Glomerular endothelial cell (primary cell): ENCODE measurements at places on chromosomes 11 and 22. TPM values are rescaled to one million over a fixed set of nuclear protein-coding genes. Genes with fewer than 3 reads are reported as not detected.

TRIM48 gene
- total RNA-seq = not detected in 2 replicates

OR2D3 gene
- not detected in 2 replicates for total RNA-seq

MRPL40 gene
- total RNA-seq = 23.8 and 44.7 TPM in 2 replicates

TREH gene
- total RNA-seq = not detected in 2 replicates

LMO1 gene
- total RNA-seq = 0.76 TPM in 1 of 2 replicates, not detected in the other

NUDT8 gene
- total RNA-seq = 7.4 and 10.1 TPM in 2 replicates

GRCh38 chr11:86152006-86152862, 83.3 kb upstream of the PICALM start:
- no peak for DNase-seq

GRCh38 chr22:38981992-38982927, at the start of gene APOBEC3B:
APOBEC3B (plus strand) TSS chr22:38982347; CDS start chr22:38982454, 107 bp downstream.
- DNase-seq = peak; percentile 39

GRCh38 chr22:46581538-46582244, 38.5 kb upstream of the GRAMD4 start:
- DNase-seq = no peak

GRCh38 chr11:3904228-3904627, 48.8 kb downstream of the STIM1 start:
- DNase-seq = no peak

GRCh38 chr22:42077486-42078125, 1.9 kb upstream of the SMDT1 start:
- DNase-seq = no peak

DNA sequence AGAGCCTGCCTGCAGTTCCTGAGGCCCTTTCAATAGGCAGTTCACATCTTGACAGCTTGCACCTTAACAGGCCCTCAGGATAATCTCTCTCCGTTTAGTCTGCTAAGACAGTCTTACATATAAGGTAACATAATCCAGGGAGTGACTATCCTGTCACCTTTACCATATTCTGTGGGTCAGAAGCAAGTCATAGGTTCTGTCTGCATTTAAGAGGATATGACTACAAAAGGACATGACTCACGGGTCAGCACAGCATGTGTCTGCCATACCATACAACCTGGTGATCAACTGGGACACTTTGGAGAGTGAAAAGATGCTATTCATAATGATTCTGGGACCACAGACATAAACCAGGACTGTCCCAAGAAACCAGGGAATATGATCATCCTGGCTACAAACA, 611.1 kb downstream of the SOX6 start:
- no peak for DNase-seq

- no peak for DNase-seq
Measured at GRCh38 chr11:10856689-10857458, 979 bp downstream of the ZBED5 start.

- DNase-seq = no peak
Measured at GRCh38 chr11:12762278-12762677, 88.1 kb downstream of the TEAD1 start.

DNA sequence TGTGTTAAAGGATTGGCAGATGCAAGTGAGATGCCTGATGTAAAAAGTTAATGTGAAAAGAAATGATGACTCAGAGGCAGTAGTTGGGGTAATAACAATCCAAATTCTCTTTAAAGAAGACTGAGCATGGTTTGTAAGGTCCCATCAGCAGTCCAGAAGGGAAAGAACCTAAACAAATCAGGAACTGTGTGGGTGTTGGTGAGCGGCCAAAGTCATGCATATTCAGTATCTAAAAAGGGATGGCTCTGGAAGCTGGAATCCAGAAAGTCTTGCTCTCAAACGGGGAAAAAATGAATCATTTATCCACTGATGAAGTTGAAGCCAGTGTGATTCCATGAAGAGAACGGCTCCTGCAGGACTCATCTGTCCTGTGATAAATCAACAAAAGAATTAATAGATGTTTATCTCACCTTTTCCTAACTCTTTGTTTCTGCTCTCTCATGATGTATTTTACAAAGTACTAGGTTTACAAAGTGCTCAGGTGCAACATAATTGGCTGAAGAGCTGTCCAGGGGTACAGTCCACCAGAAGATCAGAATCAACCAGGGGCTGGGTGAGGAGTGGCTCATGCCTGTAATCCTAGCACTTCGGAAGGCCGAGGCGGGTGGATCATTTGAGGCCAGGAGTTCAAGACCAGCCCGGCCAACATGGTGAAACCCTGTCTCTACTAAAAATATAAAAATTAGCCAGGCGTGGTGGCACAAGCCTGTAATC, 20.5 kb upstream of the SORL1-AS1 start:
- no peak for DNase-seq

DNA sequence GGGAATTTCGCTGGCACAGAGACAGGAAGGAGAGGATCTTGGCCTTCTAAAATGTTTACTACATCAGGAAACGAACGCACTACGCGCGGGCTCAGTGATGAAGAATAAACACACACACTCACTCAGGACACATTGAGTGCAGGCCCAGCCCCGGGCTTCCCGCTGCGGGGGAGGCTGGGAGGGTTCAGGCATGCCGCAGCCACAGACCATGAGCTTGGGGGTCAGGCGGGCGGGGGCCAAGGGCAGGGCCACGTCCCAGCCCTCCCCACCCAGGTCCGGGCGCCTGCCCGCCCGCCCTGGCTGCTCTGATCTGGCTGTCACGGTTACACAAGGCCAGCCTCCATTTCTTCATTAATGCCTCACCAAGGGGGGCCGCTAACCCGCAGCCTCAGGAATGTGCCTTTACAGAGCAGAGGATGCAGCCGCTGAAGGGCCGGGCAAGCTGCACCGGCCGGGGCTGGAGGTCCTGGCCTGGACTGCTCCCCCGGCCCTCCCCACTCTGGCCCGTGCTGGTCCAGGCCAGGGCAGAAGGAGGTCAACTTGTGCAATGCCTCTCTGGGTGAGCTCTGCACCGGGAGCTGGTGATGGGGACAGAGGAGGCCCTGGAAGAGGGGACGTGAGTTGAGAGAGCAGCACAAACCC, 41.7 kb downstream of the IGF2 start:
- DNase-seq = no peak

DNA sequence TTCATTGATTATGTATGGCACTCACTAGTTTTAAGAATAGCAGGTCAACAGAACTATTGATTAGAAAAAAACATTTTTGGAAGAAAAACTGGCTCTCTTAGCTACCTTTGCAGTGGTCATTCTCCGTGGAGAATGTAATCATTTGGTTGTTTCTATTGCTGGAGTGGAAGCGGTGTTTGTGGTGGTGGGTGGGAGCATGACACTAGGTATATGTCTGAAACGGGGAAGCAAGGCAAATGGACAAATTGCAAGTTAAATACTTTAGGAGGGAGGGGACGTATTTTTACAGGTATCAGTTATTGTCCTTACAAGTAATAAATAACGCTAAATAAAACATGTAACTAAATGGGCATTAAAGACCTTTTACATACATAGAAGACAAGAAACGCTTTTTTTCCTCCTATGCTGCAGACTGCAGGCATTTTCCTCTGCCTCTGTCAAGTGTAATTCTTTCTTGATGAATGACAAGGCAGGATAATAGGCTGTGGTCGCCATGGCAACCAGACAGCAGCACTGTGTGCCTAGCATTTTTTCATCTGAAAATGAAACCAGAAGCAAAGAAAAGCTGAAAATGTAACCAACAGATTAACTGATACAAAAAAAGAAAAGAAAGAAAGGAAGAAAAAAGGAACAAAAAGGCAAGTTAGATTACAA, 46.2 kb downstream of the BLID start:
- DNase-seq = peak; percentile 83

- no peak for DNase-seq
Measured at GRCh38 chr11:33893711-33894397, 2.0 kb upstream of the LMO2 start.

DNA sequence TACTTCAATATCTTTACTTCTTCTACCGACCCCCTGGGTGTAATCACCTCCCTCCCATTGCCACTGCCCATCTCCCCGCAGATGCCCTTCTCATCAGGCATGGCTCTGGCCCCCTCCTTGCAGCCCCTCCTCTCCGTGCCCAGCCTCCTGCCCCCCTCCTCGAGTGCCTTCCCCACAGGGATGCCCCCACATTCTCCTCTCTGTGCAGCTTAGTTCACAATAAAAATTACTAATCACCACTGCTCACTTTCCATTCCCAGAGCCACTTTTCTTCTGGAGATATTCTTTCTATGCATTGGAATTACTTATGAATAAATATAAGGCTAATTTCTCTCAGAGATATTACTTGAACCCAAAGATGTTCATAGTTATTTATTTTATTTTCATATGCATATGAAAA, 22.1 kb downstream of the IFITM10 start:
- no peak for DNase-seq

- no peak for DNase-seq
Measured at GRCh38 chr11:2689651-2690575, 9.9 kb downstream of the KCNQ1OT1 start.

- no peak for DNase-seq
Measured at GRCh38 chr11:126216526-126217305, 5.1 kb downstream of the FAM118B start.

DNA sequence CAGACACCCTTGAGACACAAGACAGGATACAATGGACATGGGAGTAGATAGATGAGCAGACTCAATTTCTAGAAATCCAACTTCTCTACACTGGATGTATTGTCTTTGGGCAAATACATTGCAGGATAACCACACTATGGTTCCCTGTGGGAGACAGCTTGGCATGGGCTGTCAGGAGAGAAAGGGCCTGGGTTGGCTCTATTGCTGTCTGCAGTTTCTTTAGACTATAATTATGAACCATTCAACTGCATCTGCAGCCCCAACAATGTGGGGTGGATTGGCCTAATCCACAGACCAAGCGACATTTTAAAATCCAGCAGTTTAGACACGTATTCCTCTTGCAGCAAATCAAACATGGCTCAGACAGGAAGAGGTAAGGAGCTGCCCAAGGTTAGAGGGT, 60.3 kb downstream of the ETS1 start:
- no peak for DNase-seq

GRCh38 chr22:17283423-17283822, 64.2 kb upstream of the ADA2 start:
- no peak for DNase-seq

- no peak for DNase-seq
Measured at GRCh38 chr11:76095891-76096290, 110.4 kb downstream of the WNT11 start.

DNA sequence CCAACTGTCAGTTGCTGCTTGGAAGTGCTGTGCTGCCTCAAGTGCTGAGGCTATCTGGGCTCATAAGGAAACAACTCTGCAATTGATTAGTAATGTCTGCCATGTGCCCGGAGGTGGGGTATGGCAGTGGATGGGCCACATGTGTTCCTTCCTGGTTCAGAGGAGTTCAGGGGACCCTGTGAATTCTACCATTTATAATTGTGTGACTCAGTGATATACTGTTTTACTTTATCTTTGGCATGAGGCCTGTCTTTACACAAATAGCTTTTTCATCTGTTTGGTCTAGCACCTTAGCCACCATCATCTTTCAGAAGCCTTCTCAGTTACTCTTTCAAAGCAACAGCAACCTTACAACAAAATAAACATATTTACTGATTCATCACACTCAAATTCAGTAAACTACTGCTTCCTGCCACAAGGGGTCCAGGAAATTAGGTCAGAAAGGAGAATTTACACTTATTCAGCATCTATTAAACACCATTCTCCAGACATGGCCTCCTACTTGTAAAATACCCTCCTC, 20.9 kb downstream of the DKK3 start:
- DNase-seq = no peak

DNA sequence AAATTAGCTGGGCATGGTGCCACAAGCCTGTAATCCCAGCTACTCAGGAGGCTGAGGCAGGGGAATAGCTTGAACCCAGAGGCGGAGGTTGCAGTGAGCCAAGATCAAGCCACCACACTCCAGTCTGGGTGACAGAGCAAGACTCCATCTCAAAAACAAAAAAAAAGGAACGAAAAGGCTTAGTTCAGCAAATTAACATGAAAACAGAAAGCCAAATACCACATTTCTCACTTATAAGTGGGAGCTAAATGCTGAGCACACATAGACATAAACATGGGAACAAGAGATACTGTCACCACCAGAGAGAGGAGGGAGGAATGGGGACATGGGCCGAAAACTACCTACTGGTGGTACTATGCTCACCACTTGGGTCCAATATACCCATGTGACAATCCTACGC, 38.6 kb downstream of the SCGB1A1 start:
- DNase-seq = no peak

DNA sequence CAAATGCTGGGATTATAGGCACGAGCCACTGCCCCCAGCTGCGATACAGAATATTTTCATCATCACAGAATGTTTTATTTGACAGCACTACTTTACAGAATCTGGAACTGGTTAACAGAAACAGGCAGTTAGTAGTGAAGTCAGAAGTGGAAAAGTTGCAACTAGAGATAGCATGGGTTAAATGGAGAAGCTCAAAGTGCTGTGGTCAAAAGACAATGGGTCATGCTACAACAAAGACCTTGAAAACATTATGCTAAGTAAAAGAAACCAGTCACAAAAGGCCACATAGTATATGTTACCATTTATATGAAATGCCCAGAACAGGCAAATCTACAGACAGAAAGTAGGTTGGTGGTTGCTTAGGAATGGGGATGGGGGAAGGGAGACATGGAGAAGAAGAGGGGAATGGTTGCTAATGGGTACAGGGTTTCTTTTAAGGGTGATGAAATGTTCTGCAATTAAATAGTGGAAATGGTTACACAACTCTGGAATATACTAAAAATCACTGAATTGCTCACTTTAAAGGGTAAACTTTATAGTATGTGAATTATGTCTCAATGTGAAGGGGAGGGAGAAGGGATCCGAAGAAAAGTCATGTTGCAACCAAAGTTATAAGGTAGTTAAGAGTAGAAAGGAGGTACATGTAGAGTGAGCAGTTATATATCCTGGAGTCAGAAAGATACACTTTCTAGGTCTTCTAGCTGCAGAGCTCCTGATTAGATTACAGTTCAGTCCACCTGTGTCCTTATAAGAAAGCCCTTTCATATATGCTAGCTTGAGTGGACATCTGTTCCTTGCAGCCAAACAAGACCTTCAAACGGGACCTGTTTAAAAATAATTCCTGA, 46.3 kb upstream of the RAPSN start:
- DNase-seq = no peak

DNA sequence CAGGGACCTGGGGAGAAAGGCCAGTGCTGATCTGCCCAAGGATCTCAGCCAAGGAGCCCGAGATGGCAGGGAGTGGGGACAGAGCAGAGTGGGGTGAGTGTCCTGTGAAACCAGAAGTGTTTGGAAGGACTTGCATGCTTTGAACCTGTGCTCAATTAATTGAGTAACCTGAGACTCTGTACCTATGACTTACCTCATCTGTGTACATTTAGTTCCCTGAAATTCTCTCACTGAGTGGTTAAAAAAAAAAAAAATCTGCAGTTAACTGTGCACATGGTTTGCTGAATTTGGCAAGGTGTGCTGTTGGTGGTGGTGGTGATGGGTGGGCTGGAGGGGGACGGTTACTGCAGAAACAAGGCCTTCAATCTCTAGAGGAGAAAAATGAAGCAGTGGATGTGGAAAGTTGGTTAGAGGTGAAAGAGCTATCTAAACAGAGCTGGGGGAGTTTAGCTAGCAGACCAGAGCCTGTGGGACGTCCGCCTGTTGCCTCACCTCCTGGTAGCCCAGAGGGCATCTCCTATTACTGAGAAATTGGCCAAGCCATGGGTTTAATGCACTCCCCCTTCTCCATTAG, 8.3 kb upstream of the SORL1-AS1 start:
- no peak for DNase-seq

GRCh38 chr11:225734-226453, 10.2 kb downstream of the SIRT3 start:
- no peak for DNase-seq

- no peak for DNase-seq
Measured at GRCh38 chr22:31119026-31119717, 3.6 kb upstream of the INPP5J start.
